RWPE1 (cell line): ENCODE measurements at places on chromosomes 3 and 15.

DNA sequence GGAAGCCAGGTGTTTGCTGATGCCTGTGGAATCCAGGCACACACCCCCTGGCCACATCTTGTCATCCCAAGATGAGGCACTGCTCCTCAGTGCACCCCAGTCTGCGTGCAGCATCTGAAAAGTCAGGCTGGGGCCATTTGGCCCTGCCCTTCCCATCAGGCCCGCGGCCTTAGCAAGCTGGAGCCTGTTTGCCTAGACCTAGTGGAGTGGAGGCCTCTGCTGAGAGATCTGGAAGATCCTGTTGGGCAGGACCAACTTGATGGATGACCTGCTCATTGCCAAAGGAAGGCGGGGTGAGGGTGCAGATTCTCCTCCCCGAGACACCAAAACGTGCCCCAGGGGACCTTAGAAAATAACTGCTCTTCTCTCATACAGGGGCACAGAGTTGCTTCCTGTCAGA is 220.2 kb downstream of the SHQ1 start:
- DNase-seq: peak; percentile 75

DNA sequence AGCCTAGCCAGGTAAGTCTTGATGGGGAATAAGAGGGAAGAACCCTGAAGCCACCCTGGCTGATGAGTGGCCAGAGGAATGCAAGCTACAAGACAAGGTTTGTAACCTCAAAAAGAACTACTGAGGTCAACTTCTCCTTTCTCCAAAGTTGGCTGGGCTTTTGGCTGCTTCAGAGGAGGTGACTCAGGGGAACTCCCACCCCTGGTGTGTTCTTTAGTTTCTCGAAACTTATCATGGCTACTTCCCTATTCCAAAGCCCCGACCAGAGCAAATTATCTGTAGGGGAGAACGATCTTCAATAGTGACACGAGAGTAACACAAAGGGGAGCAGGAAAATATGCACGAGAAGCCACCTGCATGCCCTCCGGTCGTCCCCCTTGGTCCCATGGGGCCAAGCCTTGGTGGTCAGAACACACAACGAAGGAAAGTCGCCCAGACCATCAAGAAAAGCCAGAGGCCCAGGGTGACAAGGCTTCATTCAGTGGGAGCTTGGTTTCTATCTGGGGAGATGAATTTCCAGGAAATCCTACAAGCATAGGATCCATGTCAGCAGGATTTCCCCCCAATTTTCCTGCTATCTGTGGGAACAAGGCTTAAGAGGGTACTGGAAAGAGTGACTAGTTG is 6.5 kb upstream of the BCL2A1 start:
- no peak for DNase-seq

GRCh38 chr3:114333180-114333922 is 39.5 kb downstream of the TIGIT start:
- no peak for DNase-seq

DNA sequence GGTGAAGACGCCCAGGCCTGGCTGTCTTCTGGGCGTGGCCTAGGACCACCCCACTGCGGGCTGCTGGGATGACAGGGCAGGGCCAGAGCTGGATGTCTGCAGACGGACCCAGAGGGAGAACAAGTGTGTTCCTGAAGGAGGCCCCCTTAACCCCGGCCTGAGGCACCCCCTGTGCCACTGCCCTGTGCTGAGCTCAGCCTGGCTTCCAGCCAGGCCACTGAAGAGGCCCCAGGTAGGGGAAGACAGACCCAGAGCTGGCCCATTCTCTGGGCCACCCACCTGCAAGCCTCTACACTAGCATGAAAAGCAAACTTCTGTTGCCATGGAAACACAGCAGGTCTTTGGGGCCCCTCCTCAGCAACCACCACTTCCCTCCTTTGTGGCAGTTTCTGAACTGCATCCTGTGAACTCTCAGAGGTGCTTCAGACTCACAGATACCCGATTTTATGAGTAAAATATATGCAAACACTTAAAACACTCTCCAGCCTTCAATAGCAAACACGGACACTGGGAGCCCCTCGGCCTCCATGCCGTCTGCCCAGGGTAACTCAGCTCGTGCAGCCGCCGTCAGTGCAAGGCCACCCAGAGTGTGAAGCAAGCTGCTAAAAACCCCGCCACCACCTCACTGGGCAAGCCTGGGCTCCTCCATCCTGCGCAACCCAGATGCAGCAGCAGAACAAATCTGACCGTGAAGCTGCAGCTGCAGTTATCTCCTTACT is 42.5 kb downstream of the CMTM6 start:
- DNase-seq: no peak

DNA sequence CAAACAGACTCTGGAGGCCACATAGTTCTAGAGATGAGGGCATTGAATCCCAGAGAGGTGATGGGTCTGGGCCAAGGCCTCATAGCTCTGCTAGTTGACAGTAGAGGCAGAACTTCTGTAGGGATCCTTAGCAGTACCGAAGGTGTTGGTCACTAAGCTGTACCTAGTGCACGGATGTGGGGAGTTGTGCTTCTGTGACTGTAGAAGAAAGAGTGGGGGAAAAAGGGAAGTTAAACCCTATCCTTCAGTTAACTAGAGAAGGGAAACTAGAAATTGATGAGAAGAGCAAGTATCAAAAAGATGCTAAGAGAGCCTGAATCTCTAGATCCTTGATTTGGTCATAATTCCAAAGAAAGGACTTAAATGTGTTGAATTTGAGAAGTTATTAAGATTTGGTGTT is 186.7 kb downstream of the NFKBIZ start:
- DNase-seq: no peak

DNA sequence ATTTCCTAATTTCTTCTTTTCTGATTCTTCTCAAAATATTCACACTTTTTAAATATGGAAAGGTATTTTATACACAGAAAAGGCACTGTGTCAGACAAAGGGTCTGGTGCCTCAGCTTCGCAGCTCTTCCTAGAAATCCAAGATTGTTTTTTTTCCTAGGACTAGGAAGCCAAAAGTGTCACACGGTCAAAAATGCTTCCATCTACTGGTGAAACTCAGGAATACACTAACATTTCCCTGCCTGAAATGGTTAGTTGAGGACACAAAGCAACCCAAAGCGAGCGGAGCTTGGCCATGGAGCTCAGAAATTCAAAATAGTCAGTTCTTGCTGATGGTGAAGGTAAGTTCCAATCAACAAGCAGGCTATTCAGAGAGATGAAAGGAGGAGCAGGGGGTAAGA is 426.5 kb upstream of the RASGRP1 start:
- DNase-seq: no peak

DNA sequence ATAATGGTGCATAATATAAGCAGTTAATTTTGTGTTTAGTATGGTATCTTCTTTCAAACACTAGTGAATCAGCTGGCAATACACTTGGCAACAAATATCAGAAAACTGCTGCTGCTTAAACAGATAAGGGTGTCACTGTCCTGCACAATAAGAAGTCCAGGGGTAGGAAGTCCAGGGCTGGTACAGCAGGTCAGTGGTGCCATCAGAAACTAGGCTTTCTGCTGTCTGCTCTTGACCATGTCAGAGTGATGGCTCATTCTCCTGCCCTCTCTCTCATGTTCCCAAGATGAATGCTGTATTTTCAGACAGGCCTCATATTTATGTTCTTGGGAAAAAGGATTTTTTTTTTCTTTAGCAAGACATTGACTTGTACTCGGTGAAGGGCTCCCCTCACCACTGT is 9.2 kb upstream of the GRK7 start:
- no peak for DNase-seq

DNA sequence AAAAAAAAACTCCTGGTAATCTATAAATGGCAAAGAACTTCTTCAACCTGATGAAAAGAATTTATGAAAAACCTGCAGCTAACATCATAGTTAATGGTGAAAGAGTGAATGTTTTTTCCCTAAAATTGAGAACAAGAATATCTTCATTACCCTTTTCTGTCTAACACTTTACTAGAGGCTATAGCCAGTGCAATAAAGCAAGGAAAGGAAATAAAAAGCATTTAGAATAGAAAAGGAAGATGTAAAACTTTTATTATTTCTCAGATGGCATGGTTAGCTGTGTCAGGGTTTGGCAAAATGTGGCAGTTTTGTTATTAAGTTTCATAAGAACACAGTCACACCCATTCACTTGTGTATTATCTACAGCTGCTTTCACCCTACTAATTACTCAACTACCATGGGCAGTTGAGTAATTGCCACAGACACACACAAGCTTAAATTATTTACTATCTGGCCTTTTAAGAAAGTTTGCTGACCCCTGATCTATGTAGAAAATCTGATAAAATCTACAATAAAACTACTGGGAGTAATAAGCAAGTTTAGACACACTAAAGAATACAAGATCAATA is 465.1 kb downstream of the MAGI1 start:
- DNase-seq: no peak

DNA sequence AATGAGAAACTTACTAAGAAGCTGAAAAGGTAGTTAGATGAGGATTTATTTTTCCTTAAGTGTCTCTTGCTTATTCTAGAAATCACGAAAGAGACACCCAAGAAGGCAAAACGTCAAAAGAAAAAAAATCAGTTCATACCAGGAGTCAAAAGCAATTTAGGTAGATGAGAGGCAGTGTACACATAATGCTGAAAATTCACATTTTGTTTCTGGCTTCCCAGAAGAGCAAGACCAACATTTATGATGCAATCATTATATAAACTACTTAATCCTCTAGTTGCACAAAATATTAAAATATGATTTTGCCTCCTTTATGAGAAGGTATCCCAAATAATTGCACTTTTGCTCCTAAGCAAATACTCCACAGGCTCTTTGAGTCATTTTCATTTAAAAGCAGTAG is 228.0 kb downstream of the FMN1 start:
- no peak for DNase-seq

GRCh38 chr3:149936812-149937230 is 33.9 kb downstream of the PFN2 start:
- peak; percentile 44 for DNase-seq

DNA sequence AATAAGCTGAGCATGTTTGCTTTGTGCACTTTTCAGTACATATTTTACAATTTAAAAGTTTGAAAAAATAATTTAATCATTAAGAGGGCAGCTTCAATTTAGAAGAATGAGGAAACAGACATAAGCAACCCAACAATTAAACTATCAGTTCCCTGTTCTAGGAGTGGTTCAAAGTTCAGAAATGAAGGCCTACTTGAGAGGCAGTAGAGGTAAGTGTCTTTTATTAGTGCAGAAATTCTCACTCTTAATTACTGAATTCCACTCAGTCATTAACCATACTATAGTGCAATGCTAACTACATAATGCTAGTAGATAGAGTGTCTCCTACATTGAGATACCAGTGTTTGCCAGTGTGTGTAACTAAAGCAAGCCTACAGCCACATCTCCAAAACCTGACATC is 73.1 kb downstream of the TNIK start:
- DNase-seq: no peak

DNA sequence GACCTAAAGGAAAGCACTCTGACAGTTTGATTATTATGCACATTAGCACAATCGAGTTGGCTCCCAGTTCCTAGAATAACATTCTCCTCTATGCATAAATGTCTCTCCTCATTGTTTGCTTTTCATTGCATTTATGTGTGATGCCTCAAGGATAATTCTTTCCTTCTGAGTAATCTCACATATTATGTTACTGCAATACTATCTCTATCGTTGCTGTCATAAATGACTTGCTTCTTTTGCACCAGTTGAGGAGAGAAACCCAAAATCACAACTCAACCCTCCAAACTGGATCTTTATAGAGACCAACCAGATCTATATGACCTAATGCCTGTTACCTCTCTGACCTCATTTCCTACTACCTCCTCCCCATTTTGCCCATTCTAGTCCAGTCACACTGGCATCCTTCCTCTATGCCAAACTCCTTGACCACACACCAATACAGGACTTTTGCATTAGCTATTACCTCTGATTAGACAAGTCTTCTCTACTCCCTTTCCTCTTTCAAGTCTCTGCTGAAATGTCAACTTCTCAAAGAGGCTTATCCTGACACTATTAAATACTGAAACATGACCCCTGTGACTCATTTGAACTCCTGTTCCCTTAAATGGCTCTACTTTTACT is 1026.0 kb downstream of the TUSC7 start:
- DNase-seq: peak; percentile 59

GRCh38 chr3:112873632-112874031 is 27.0 kb upstream of the CD200R1L start:
- no peak for DNase-seq

DNA sequence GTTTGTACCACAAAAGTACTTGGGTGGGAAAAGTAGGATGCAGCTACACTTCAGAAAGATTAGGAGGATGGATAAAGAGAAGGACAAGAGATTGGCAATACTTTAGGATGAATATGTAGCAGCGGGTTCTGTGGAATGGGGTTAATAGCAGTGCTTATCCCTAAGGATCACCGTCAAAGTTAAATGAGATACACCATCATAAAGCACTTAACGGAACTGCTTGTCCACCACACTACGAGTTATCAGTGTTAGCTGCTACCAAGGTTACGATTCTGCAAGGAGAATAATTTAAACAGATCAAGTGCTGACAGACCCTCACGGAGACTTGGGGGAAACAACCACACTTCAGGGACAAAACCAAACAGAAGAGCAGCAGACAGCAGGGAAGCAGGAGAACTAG is 963 bp downstream of the SHQ1 start:
- DNase-seq: peak; percentile 1

DNA sequence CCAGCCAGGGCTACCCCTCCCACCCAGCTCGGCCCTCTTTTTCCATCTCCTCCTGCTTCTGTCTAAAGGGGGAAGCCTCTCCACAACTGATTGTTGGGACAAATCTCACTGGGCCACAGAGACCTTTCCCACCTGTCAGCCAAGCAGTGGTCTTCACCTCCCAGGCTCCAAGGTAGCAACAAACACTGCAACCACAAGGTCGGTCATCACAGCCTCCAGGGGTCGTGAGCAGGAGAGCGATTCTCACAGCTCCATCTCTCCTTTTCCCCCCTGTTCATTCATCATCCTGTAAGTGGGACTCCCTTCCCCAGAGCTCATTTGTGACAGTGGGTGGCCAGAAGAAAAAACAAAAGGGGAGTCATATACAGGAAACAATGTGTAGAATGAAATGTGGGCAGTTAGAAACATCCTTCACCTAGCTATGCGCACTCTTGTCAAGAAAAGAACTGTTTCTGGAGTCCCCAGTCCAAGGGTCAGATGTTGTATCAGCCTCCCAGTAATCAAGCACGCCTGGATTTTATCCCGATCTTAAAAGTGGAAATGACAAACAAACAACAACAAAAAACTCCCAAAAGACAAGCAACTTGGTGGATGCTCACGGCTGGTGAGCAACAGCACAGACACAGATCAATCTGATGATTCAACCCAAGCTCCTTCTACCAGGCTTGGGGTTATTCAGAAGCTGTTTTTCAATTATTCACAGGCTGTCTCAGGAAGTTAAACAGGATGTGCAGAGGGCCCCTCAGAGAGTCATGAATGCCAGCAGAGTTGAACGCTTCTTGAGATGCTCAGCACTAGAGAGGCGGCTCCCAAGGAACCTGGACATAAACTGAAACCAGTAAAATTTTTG is 22.4 kb downstream of the LYZL4 start:
- DNase-seq: no peak

- no peak for DNase-seq
Measured at GRCh38 chr3:67349551-67350174, 304.7 kb downstream of the SUCLG2 start.
